HepG2 (cell line): ENCODE measurements at places on chromosomes 7 and 10. TPM values are rescaled to one million over a fixed set of nuclear protein-coding genes. Genes with fewer than 3 reads are reported as not detected.
A peak's percentile ranks its signal among the peaks of the same experiment; 100 is the strongest.

NPTX2 gene
- total RNA-seq: not detected in 2 replicates

DNA sequence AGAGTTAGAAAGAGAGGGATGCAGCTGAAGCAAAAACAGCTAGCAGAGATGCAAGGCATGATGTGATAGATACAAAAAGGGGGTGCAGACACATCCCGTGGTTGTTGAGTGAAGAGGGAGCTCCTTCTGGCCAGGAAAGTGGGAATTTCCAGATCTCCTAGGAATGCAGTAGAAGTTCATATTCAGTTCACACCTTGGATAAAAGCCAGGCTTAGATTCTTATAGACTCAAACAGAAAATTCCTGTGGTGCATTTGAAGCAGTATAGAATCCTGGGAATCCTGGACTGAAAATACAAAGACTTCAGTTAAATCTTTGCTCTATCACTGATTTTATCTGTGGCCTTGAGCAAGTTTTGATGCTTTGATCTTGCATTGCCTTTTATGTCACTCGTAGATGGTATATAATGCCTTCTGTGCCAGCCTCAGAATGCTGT lies 33.9 kb downstream of the SGPL1 start:
- peaks cover 26% of the 10 kb centered on the region; the same call in 1 of the 3 replicates for H3K36me3 ChIP-seq
- H3K4me1 ChIP-seq: peaks cover 85% of the 10 kb centered on the region
- H3K27ac ChIP-seq: peak overlapping the region; percentile 62
- no peak overlapping the region for H3K4me3 ChIP-seq
- no peaks in the 10 kb centered on the region for H3K27me3 ChIP-seq

- DNase-seq: no peak
- H3K36me3 ChIP-seq: no peaks in the 10 kb centered on the region
- H3K4me1 ChIP-seq: peaks cover 5% of the 10 kb centered on the region; the same call in 1 of the 2 replicates
- no peaks in the 10 kb centered on the region; the same call in 1 of the 2 replicates for H3K27me3 ChIP-seq
Observed at GRCh38 chr7:148905093-148905666, 21.1 kb upstream of the EZH2 start.

DNA sequence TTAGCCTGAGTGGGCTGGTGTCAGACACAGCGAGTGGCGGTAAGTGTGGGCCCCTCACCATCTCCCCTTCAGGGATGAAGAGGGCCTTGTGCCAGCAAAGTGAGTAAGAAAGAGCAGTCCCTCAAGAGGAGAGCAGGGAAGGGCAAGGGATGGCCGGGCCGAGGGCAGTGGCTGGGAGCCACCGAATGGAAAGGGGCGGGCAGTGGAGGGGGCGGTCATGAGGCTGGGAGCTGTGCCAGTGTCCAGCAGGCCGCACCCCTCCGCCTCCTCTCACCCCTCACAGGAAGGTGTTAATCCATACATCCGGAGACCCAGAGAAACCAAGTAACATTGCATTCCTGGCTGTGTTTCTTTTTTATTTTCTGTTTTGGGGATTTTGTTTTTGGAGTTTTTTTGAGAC lies 28.6 kb upstream of the RASGEF1A start:
- H3K27me3 ChIP-seq: peaks cover 23% of the 10 kb centered on the region; the same call in 2 of the 3 replicates
- DNase-seq: no peak
- no peaks in the 10 kb centered on the region for H3K36me3 ChIP-seq
- H3K4me3 ChIP-seq: no peak overlapping the region
- no peak overlapping the region for H3K27ac ChIP-seq

DNA sequence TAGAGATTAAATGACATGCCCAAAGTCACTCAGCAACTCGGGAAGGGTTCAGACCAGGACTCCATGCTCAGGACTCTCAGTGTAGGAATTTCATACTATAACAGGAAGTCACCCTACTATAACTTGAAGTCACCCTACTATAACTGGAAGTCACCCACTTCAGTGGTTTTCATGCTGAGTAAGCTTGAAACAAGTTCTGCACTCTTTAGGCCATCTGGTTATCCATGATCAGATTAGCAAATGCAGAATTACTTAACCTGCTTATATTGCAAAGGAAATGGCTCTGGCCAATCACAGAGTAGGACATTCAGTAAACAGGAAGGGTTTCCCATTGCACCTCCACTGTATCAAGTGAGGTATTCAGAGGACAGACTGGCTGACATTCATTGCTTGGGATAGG lies 1240.4 kb downstream of the GATA3 start:
- no peak overlapping the region for H3K27ac ChIP-seq
- no peaks in the 10 kb centered on the region for H3K27me3 ChIP-seq
- DNase-seq: no peak
- no peaks in the 10 kb centered on the region for H3K4me1 ChIP-seq
- no peaks in the 10 kb centered on the region for H3K36me3 ChIP-seq

ZNF425 gene
- 0.97 and 1.1 TPM in 2 replicates for total RNA-seq

NAT16 gene
- total RNA-seq: not detected in 2 replicates

- no peak overlapping the region for H3K4me3 ChIP-seq
- no peaks in the 10 kb centered on the region for H3K27me3 ChIP-seq
Observed at GRCh38 chr7:112282476-112283188, 76.1 kb downstream of the ZNF277 start.

- DNase-seq: no peak
- H3K4me1 ChIP-seq: no peaks in the 10 kb centered on the region
- 0 out of 3 replicates have a peak, but pooled peaks cover 5% of the 10 kb centered on the region for H3K36me3 ChIP-seq
- H3K27me3 ChIP-seq: no peaks in the 10 kb centered on the region
Observed at GRCh38 chr7:134004829-134005505, 122.2 kb upstream of the LRGUK start.

DNA sequence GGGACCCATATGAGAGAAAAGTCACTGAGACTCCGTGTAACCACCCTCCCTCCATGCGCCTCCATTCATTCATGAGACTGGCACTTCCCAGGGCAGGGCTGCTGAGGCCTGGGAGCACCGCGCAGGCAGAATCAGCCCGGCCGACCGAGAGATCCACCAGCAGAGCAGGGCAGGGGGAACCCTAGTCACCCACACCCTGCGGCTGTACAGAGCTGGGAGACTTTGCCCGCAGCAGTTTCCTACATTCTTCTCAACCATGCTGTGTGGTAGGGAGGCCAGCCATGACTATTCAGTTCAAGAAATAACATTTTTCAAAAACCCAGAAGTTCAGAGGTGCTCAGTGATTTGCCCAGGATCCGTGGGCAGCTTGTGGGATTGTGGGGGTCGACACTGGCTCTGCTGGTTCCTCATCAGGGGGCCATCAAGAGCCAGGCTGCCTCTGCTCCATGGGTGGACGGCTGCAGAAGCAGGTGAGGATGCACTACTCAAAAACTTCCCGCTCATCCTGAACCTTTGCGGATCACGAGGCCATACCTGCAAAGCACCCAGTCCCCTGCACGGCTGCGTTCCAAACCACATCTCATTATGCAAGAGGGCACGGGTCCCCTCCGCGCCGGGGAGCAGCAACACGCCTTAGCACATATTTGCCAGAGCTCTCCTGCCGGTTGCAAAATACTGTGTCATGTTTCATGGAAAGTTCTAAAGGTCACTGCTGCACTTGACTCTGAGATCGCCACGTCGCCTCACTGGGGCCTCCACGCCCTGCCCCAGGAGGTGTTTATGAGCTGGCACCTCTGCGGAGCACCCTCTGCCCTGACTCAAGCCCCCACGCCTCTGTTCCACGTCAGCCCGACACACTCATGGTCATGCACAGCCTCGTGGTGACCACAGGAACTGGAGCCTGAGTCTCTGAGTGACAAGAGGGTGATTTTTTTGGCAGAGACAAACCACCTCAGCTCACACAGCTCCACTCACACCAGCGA lies 132.0 kb downstream of the PRKAG2 start:
- no peak overlapping the region for H3K4me3 ChIP-seq
- no peaks in the 10 kb centered on the region for H3K36me3 ChIP-seq
- peaks cover 30% of the 10 kb centered on the region for H3K4me1 ChIP-seq
- no peaks in the 10 kb centered on the region for H3K27me3 ChIP-seq

- no peak for DNase-seq
- H3K4me1 ChIP-seq: no peaks in the 10 kb centered on the region
- no peaks in the 10 kb centered on the region for H3K36me3 ChIP-seq
- no peak overlapping the region for H3K27ac ChIP-seq
Observed at GRCh38 chr10:82867056-82867455, 992.1 kb downstream of the NRG3 start.

MIOS gene
- 33.5 and 36.2 TPM in 2 replicates for total RNA-seq

DNA sequence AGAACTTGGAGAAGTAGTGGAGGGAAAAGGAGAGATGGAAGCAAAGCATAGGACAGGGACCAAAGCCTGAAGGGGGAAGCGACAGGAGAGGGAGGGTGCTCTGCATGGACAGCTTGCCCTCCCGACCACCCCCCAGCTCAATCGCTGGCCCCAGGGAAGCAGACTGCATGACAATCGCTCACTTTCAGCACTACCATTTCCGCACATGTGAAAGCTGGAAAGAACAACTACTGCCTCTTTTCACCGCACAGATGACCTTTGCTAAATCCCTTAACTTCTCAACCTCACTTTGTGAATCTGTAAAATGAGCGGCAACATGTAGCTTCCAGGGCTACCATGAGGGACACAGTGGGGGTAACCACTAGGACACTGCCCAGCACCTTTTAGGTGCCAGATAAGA lies 17.1 kb downstream of the VOPP1 start:
- H3K4me3 ChIP-seq: no peak overlapping the region
- no peaks in the 10 kb centered on the region; the same call in 2 of the 3 replicates for H3K36me3 ChIP-seq
- no peak overlapping the region for H3K27ac ChIP-seq
- H3K27me3 ChIP-seq: no peaks in the 10 kb centered on the region
- no peak for DNase-seq

VGF gene
- 0.10 and 0.46 TPM in 2 replicates for total RNA-seq

- H3K27me3 ChIP-seq: no peaks in the 10 kb centered on the region
- DNase-seq: no peak
- no peaks in the 10 kb centered on the region for H3K36me3 ChIP-seq
- no peak overlapping the region for H3K27ac ChIP-seq
Observed at GRCh38 chr7:10910447-10910846, 63.2 kb upstream of the PHF14 start.

DNA sequence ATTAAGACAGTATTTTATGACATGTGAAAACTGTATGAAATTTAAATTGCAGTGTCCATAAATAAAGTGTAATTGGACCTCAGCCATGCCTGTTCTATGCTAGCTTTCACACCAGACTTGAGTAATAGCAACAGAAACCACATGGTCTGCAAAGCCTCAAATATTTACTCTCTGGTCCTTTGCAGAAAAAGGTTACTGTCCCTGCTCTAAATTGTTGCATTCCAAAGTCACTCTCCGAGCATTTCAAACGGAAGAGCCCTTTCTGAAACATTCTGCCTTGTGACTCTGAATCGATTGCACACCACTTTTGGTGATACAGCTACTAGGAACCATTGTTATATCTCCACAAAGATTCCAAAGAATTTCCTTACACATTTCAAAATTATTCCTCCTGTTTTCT lies 81.0 kb upstream of the STK17A start:
- no peak overlapping the region for H3K4me3 ChIP-seq
- no peaks in the 10 kb centered on the region for H3K36me3 ChIP-seq
- H3K27me3 ChIP-seq: no peaks in the 10 kb centered on the region

DNA sequence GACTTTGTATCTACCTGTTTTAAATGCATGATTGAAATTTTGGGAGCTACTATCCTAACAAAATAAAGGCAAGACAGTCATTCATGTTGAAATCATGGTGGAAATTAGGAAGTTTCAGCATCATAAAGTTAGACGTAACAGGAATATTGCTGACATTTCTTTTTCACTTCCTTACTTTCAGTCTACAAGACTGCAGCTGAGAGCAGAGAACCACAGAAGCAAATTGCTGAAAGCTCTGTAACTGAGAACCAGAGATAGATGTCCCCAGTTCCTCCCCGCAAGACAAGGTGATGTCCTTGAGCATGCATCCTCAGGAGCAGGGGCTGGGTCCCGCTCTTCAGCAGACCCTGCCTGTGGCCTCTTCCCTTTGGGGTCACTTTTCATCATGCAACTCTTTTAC lies 466.3 kb upstream of the POM121L12 start:
- no peaks in the 10 kb centered on the region for H3K4me1 ChIP-seq
- H3K27ac ChIP-seq: no peak overlapping the region
- H3K4me3 ChIP-seq: no peak overlapping the region
- no peaks in the 10 kb centered on the region for H3K27me3 ChIP-seq

DNA sequence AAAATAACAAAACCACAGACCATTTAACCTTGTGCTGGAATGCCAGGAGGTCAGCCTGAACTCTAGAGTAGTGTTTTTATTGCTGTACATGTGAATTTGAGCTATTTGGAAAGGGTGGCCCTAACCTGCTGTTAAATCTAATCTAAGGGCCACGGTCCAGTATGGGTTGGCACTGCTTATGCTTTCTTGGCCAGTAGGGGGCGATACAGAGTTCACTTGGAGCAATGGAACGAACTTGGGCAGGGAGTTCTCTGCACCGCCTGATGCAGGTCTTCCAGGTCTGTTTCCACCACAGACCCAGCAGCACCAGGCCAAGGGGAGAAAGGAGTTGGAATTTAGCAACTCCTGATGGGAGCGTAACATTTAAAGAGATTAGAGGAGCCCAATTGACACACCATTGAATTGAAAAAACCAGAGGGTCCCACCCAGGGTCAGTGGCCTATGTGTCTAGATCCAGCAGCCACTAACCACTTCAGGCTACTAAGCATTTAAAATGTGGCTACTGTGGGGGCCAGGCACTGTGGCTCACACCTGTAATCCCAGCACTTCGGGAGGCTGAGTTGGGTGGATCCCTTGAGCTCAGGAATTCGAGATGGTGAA lies 75.7 kb upstream of the EFCAB10 start:
- no peak for DNase-seq
- no peak overlapping the region for H3K4me3 ChIP-seq
- no peaks in the 10 kb centered on the region for H3K27me3 ChIP-seq

- H3K27ac ChIP-seq: no peak overlapping the region
- no peak overlapping the region for H3K4me3 ChIP-seq
- no peaks in the 10 kb centered on the region for H3K27me3 ChIP-seq
- DNase-seq: peak; percentile 11
- no peaks in the 10 kb centered on the region for H3K36me3 ChIP-seq
Observed at GRCh38 chr10:11036424-11037011, 18.8 kb downstream of the CELF2 start.

GRCh38 chr7:80413383-80413945 lies 98.4 kb downstream of the GNAT3 start:
- no peak overlapping the region for H3K4me3 ChIP-seq
- no peaks in the 10 kb centered on the region for H3K4me1 ChIP-seq
- no peaks in the 10 kb centered on the region for H3K27me3 ChIP-seq
- DNase-seq: no peak
- no peaks in the 10 kb centered on the region for H3K36me3 ChIP-seq
- no peak overlapping the region for H3K27ac ChIP-seq

DNA sequence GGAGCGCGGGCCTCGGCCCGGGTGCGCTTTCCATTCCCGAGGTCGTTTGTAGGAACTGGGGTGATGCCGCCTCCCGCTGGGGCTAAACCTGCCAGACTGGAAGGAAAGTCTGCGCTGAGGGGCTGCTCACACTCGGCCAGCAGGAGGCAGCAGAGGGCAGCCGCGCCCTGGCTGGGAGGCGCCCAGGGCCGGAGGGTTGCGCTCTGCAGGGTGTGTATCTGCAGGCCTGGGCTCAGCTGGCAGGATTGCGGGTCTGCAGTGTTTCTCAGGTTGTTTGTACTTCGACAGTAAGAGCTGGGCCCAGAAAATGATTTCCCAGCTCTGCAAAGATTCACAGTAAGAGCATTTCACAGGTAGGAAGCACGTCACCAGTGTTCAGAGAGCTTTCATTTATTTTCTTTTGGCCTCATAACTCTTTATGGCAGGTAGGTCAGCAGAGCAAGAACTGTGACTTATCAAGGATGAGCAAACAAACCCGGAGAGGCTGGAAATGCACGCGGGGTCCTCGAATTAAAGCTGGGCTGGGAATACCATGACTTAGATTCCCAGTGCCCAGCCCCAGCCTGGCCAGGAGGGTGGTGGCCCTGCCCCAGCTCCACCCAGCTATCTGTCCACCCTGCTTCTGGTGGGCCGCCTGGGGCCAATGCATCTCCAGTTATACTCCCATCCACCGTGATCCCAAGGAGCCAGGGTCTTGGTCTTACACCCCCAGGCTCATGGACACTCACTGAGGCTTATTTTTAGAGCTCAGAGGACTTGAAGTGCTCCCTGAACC lies 15.2 kb upstream of the PPP2R2D start:
- no peak overlapping the region for H3K4me3 ChIP-seq
- H3K36me3 ChIP-seq: no peaks in the 10 kb centered on the region
- no peak overlapping the region for H3K27ac ChIP-seq
- H3K27me3 ChIP-seq: no peaks in the 10 kb centered on the region
